ENCODE measurements at places on chromosomes 6 and 20.

DNA sequence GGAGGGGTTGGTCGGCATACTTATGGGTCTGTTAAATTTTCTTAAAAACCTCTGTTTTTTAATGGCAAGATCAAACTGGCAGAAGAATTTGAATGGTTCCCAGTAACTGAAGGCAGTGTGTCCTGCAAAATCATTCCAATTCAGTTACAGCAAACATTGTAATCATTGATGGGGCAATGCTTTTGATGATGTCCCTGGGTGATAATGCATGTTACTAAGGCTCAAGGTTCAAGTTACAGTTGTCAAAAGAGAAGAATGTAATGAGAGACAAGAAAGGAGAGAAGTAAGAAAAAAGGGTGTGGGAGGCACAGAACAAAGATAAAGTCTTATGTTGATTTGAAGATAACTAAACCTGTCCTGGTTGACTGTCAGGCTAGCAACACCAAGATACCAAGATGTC, 54.9 kb downstream of the CEP162 start:
- DNase-seq, result no peak

DNA sequence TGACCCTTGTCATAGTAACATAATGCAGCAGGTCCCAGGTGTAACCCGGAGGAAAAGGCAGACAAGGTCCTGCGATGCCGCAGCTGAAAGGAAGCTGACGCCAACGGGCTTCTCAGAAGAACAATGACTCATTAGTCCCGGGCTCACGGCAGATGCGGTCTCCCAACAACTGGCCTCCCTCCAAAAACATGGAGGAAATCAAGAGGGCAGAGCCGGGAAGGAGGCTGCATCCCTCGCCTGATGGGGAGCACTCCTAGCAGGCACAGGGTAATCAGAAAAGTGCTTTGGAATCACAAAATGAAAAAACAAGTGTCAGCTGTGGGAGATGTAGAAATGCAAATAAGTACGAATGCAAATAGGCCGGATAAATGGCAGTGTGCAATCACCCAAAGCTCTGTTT, 165.2 kb upstream of the AGPAT4 start:
- DNase-seq, result peak; percentile 12

DNA sequence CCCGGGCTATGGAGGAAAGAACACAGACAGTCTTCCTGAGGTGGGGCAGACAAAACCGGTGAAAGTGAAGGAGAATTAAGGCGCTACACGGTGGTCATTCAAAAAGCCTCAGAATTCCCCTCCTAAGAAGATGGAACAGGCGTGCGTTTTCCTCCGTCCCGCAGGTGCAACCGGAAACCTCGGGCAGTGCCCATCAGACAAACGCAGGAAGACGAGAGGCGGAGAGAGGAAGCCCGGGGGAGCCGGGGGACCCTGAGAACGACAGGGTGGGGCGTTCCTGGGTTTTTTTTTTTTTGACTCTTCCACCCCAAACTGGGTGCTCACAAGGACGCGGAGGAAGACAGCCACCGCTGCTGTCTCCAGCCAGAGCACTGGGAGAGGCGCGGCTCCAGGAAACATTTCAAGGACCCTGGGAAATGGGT, 25.4 kb downstream of the TTLL2 start:
- DNase-seq, result no peak

DNA sequence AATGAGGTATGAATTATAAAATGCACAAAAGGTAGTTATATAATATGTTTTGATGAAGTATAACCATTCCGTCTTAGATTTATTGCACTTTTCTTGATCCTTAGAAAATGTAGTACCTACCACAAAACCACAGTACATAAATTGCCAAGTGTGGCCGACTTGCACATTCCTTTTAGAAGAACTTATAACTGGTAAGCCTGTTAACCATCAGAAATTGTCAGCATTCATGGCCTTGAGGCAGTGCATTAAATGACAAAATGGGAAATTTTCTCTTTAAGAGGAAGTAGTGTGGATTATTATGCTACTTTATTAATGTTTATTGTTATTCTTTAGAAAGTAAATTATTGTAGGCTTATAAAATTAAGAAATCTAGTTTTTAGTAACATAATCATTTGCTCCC, 29.6 kb downstream of the TAB2 start:
- DNase-seq, result no peak

DNA sequence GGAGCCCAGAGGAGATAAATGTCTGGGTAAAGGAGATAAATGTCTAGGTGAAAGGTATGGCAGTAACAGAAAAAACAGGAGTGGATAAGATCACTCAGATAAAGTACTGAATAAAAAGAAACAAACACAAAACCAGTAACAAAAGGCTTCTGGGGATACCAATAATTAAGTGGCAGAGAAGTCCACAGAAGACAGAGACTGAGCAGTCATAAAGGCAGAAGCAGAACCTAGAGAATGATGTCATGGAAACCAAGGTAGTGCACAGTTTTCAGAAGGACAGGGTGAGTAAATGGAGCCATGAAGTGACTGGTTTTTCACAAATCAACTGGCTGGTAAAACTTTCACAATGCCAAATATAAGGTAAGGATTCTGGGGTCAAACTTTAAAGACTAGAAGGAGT, 80.9 kb upstream of the PLN start:
- no peak for DNase-seq
